ENCODE measurements at places on chromosomes 3 and 15.
A peak's percentile ranks its signal among the peaks of the same experiment; 100 is the strongest.

DNA sequence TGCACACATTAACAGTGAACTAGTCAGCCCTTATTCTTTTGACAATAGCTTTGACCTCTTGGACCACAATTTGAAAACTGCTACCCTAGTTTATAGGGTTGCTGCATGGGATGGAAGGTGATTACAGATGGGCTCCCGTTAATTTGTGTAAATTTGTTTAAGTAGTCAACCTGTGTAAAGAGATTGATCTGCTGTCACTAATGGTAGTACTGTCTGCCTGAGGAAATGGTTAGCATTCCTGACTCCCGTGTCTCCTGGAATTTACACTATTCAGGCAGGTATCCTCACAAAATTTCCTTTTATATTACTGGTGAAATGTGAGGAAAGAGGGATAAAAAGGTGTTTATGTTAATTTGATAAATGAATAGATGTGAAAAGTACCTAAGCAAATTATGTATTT, 15.3 kb upstream of the EBLN2 start:
- DNase-seq, result no peak

DNA sequence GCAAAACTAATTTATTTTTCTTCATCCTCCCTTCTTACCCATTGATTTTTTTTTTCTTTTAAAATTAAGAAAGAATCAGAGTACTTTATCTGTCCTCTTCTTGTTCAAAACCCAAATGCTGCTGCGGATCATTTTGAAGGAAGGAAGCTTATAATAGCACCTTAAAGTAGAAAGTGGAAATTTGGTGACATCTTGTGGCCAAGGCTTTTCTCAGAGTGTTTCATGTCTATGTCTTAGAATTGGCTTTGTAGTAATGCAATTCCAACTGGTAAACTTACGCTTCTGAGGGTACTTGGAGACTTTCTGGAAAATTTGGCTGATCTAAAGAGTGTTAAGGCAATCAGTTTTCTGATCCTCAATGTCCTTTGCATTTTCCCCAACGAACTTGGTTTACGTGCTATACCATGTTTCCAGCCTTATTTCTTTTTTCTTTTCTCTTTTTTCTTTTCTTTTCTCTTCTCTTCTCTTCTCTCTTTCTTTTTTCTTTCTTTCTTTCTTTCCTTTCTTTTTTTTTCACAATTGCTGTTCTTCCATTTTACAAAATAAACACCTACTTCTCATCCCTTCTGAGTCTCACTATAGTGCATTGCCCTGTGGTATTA, 30.7 kb downstream of the C3orf38 start:
- DNase-seq, result peak; percentile 52

GRCh38 chr3:181998828-181999227, 287.1 kb downstream of the SOX2 start:
- DNase-seq, result no peak

GRCh38 chr3:53709860-53710674, 136.2 kb downstream of the CHDH start:
- peak; percentile 49 for DNase-seq

DNA sequence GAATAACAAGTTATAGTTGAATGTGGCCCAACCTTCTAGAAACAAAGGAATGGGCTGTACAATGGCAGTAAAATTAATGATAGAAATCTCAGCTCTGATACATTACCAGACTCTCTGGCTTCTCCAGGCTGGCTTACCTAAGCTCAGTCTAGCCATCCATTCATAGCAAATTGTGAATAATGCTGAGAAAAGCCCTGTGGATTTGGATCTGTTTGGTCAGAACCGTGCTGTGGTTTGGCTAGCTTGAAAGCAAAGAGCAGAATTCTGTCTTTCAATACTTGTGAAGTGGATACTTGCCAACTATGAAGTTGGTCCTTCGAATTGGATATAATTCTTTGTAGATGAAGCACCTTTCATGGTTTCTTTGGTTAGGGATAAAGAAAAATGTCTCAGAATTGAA, 199.1 kb downstream of the EPHA3 start:
- no peak for DNase-seq

DNA sequence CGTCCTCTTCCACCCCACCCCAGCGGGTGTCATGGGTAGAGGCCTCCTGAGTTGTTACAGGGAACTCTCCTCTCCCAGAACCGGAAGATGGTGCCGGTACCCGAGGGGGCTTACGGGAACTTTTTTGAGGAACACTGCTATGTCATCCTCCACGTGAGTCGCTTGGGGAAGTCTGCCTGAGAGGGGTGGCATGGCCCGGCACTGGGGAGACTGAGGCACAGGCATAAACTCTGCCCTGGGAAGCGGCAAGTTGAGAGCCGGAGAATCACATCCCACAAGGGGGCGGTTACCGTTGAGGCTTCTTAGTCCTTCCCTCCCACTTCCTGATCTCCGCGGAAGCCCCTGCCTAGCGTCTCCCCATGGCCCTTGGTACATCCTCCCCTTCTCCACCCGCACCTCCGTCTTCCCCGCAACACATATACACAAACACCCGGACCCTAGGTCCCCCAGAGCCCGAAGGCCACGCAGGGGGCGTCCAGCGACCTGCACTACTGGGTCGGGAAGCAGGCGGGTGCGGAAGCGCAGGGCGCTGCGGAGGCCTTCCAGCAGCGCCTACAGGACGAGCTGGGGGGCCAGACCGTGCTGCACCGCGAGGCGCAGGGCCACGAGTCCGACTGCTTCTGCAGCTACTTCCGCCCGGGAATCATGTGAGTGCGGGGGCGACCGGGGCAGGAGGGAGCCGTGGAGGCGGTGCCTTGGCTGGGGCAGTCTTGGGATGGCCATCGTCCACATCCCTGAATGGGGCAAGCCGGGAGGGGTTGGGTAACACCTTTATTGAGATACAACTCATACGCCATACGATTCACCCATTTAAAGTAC, 3.4 kb downstream of the VILL start:
- DNase-seq, result peak; percentile 51

DNA sequence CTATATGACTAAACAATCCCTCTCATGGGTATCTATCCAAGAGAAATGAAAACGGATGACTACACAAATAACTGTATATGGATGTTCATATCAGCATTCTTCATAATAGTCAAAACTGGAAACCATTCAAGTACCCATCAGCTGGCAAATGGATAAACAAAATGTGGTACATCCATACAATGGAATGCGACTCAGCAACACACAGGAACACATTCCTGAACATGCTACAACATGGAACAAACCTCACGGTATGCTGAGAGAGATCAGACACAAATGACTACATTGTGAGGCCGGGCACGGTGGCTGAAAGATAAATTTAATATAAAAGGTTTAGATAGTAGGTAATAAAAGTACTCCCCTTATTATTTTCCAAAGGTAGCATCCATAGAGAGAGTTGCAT, 42.6 kb downstream of the CCR4 start:
- DNase-seq, result no peak

DNA sequence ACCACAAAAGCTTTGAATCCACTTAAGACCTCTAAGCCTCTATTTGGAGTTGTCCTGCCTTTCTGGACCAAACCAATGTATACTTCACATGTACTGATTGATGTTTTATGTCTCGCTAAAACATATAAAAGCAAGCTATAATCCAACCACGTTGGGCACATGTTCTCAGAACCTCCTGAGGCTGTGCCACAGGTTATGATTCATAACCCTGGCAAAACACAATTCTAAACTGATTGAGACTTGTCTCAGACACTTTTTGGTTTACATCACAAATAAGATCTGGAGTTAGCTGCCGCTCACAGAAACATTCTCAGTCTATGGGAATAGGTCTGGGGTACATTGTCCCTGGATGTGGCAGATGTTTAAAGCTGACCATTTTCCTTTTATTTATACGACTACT, 53.4 kb upstream of the EPHA6 start:
- DNase-seq, result no peak
